ENCODE measurements at places on chromosomes 11 and 22. TPM values are rescaled to one million over a fixed set of nuclear protein-coding genes. Genes with fewer than 3 reads are reported as not detected.

The CLTCL1 gene
- 0.20 TPM for total RNA-seq

The PTPMT1 gene
- 19.5 TPM for total RNA-seq

The SMCO4 gene
- total RNA-seq, result 6.5 TPM

The RAG1 gene
- 0.05 TPM for total RNA-seq

The NOX4 gene
- not detected for total RNA-seq

The OR51T1 gene
- total RNA-seq, result not detected

The APLNR gene
- not detected for total RNA-seq

The UCP2 gene
- 850 TPM for total RNA-seq

The SAA2 gene
- 0.62 TPM for total RNA-seq

The CYP2D6 gene
- 9.0 TPM for total RNA-seq

The SPTBN2 gene
- 0.52 TPM for total RNA-seq

The UBTFL1 gene
- not detected for total RNA-seq

The TRIM48 gene
- not detected for total RNA-seq

The CCDC87 gene
- total RNA-seq, result 0.35 TPM

The SDF2L1 gene
- total RNA-seq, result 29.9 TPM

The SUSD2 gene
- 0.81 TPM for total RNA-seq

The CAT gene
- total RNA-seq, result 26.8 TPM

The MS4A6A gene
- 1.3 TPM for total RNA-seq

The P2RX6 gene
- 0.59 TPM for total RNA-seq

The HBG2 gene
- not detected for total RNA-seq

The ALDH3B2 gene
- total RNA-seq, result not detected

The OLFML1 gene
- not detected for total RNA-seq

The TUT1 gene
- total RNA-seq, result 22.0 TPM

The SYT7 gene
- total RNA-seq, result 0.20 TPM

The OR2D2 gene
- not detected for total RNA-seq

The OR4A16 gene
- total RNA-seq, result not detected

The SCARF2 gene
- 6.9 TPM for total RNA-seq

The ZP1 gene
- not detected for total RNA-seq

Data from CD4-positive, CD25-positive, alpha-beta regulatory T cell (primary cell).